ENCODE measurements at places on chromosomes 11 and 22. TPM values are rescaled to one million over a fixed set of nuclear protein-coding genes. Genes with fewer than 3 reads are reported as not detected.

- DNase-seq, result peak; percentile 48
Measured at GRCh38 chr11:2186669-2187279, 15.2 kb upstream of the TH start.

The FAM89B gene
- 26.7 TPM for total RNA-seq

DNA sequence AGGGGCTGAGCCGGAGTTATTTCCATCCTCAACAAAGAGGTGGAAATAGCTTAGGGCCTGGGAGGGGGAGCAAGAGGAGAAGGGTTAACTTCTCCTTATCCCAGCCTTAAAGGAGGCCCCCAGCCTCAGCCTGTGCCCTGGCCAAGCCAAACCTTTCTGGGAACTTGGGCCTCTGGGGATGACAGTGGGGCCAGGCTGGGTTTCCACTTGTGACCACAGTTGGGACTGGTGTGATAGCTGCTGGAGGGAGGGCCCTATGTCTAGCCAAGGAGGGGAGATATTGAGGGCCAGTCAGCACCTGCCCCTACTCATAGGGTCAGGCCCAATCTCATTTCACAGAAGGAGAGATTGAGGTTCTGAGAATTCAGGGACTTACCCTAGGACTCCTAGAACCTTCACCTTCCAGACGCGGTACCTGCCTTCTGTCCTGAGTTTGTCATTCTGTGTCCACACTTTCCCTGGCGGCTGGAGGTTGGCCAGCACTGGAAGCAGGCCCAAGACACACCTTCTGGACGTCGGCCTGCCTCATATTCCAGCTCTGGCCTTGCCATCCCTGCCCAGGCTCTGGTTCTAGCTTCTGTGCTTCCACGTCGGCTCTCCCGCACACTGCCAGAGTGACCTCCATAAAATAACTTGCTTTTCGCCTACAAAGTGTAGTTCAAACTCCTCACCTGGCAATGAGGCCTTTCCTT is 3.1 kb downstream of the RELT start:
- no peak for DNase-seq

DNA sequence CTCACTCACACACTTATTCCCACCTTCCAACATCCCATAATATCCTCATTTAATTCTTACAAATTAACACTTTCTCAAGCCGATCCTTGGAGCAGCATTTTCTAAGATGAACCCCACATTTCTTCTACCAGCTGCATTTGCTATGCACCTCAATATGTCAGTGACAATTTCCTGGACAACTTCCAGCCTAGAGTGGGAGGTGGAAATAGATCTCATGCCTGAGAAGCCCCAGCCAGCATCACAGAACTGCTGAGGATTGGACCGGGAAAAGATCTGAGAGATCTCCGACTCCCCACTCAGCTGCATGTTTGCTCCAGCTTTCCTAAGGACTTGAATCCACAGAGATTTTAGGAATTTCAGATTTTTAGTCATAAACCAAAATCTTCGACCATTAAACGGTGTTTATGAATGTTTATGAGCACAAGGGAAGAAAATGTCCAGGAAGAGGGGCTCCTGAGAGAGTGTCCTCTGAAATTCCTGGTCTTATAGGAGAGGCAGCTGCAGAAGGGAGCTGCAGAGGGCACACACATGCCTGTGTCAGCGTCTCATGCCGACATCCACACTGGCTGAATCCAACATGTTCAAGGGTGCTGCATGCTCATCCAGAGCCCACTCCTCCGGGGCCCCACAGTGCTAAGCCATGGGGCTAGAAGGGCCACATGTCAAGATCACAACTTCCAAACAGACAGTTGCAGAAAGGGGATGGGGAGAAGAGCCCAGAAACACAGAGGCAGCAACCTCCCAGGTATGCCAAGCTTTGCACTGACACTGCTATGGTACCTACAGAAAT is 68.6 kb downstream of the MICAL3 start:
- DNase-seq, result no peak

The F2 gene
- total RNA-seq, result not detected

- DNase-seq, result no peak
Measured at GRCh38 chr11:114147375-114148012, 88.0 kb downstream of the ZBTB16 start.

DNA sequence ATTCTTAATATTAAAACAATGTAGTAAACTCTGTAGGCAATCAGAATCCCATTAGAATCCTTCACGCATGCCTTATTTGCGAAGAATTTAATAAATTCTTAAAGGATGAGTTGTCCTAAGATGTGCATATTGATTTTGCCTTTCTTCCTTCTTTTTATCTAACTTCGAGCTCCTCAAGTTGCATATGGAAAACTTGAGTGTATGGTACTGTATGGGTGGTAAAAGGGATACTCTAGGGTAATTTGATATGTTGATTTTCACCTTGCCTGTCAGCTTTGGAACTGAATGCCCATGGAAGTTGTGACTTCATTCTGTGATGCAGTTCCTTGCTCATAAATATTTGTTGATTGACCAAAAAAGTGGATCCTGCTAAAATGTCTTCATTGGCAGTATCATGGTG is 193.8 kb downstream of the DDX10 start:
- DNase-seq, result no peak

DNA sequence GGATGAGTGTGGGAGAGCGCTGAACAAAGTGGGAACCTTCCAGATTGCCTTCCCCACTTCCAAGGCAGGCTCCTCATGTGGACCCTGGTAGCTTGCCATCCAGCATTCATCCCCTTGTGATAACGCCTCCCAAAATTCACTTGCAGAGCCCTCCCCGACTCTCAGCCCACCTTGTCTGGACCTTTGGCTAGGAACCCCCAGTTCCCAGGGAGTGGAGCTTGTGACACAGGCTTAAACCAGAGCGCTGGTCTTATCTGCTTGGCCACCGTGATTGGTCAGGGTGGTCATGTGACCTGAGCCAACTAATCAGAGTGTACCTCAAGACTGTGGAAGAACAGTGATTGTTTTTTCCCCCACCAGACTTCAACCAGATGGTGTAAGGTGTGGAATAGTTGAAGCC is 9.6 kb upstream of the SLC35C1 start:
- no peak for DNase-seq

The PRODH gene
- 1.1 TPM for total RNA-seq
